ENCODE measurements at places on chromosomes 3 and 15. TPM values are rescaled to one million over a fixed set of nuclear protein-coding genes. Genes with fewer than 3 reads are reported as not detected.

- H3K4me1 ChIP-seq, result no peaks in the 10 kb centered on the region
- H3K27me3 ChIP-seq, result no peaks in the 10 kb centered on the region
- no peak overlapping the region for H3K4me3 ChIP-seq
- no peak for DNase-seq
Observed at GRCh38 chr15:33293713-33294334, 16.9 kb upstream of the RYR3 start.

GRCh38 chr3:40827226-40827625 is 302.5 kb downstream of the ZNF621 start:
- H3K27me3 ChIP-seq, result peaks cover 8% of the 10 kb centered on the region
- no peak overlapping the region for H3K27ac ChIP-seq

- no peak overlapping the region for H3K4me3 ChIP-seq
- peak; percentile 17 for DNase-seq
- H3K27ac ChIP-seq, result no peak overlapping the region
- no peaks in the 10 kb centered on the region for H3K36me3 ChIP-seq
- H3K27me3 ChIP-seq, result no peaks in the 10 kb centered on the region
Observed at GRCh38 chr3:40770061-40770460, 245.3 kb downstream of the ZNF621 start.

DNA sequence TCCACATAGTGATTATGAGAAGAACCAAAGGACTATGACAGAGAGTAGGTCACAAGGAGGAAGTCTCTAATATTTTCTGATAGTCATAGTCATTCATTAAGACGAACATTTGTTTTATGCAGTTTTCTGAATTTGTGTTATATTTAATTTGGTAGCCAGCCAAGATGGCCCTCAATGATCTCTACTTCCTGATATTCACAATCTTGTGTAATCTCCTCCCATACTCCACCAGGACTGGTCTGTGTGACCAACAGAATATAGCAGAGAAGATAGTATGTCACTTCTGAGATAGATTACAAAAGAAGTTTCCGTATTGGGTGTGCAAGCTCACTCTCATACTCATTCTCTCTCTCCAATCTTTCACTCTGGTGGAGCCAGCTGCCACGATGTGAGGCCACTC is 30.8 kb downstream of the HLTF start:
- H3K4me1 ChIP-seq, result no peaks in the 10 kb centered on the region
- peaks cover 45% of the 10 kb centered on the region for H3K36me3 ChIP-seq
- H3K27ac ChIP-seq, result no peak overlapping the region

DNA sequence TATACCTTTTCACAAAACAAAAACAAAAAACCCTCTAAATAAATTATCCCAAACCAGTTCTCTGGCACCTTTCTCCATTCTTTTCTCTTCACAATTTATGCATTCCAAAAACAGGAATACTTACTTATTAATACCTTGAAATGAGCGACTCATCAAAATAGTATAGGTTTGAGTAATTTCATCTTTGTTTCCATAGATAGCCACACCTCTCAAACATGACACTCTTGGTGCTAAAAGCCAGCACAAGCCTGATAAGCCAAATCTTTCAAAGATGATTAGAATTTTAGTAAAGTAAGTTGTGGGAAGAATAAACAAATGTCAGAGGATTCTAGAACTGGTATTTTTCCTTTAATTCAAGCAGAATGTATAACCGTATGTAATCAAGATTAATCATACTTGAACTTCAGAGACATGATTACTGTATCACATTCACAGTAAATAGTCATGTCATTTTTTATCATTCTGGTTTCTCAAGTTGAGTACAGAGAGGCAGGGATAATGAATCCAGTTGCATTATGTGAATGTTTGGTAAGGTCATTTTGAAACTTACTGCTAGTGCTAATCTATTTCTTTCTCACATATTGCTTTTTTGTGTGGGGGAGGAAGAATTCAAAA is 12.1 kb upstream of the WDR5B start:
- peaks cover 71% of the 10 kb centered on the region for H3K36me3 ChIP-seq
- DNase-seq, result no peak
- peak overlapping the region; percentile 70 for H3K27ac ChIP-seq
- no peaks in the 10 kb centered on the region for H3K27me3 ChIP-seq
- H3K4me3 ChIP-seq, result no peak overlapping the region
- peaks cover 18% of the 10 kb centered on the region for H3K4me1 ChIP-seq

GRCh38 chr3:126394179-126394976 is at the start of gene CFAP100:
Gene CFAP100 (plus strand): TSS chr3:126394909. CDS start chr3:126396001, 1,092 bp downstream.
- H3K27me3 ChIP-seq, result peaks cover 46% of the 10 kb centered on the region
- no peaks in the 10 kb centered on the region for H3K36me3 ChIP-seq
- DNase-seq, result no peak
- H3K4me3 ChIP-seq, result no peak within 1 kb of the TSS
- peaks cover 5% of the 10 kb centered on the region for H3K4me1 ChIP-seq
- H3K27ac ChIP-seq, result no peak within 1 kb of the TSS

- H3K4me3 ChIP-seq, result no peak overlapping the region
- no peaks in the 10 kb centered on the region for H3K36me3 ChIP-seq
- no peaks in the 10 kb centered on the region for H3K4me1 ChIP-seq
- DNase-seq, result no peak
- H3K27me3 ChIP-seq, result peaks cover 8% of the 10 kb centered on the region
- no peak overlapping the region for H3K27ac ChIP-seq
Observed at GRCh38 chr15:61049028-61049427, 180.1 kb downstream of the RORA start.

DNA sequence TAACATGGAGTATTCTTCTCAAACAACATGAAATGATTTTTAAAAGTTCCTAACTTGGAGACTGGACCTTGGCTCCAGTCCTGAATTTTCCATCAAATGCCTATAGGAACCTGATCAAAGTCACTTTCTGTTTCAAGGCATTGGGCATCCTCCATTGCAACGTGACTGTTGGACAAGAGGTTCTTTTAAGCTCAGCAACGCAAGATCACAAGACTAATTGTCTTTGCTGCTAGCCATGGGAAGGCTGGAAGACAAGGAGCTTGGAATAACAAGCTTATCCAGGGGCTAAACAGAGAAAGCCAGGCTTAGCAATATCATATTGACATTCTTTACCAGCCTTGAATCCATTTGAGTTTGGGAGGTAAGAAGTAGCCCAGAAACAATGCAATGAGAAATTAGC is 48.3 kb downstream of the SST start:
- no peak for DNase-seq
- no peaks in the 10 kb centered on the region for H3K36me3 ChIP-seq
- peaks cover 2% of the 10 kb centered on the region for H3K27me3 ChIP-seq
- H3K4me1 ChIP-seq, result no peaks in the 10 kb centered on the region
- H3K27ac ChIP-seq, result no peak overlapping the region
- H3K4me3 ChIP-seq, result no peak overlapping the region

GRCh38 chr3:148857316-148857715 is 7.8 kb upstream of the CPA3 start:
- no peaks in the 10 kb centered on the region for H3K36me3 ChIP-seq
- no peak for DNase-seq
- peaks cover 3% of the 10 kb centered on the region for H3K27me3 ChIP-seq

- no peaks in the 10 kb centered on the region for H3K36me3 ChIP-seq
- peaks cover 13% of the 10 kb centered on the region for H3K27me3 ChIP-seq
- no peaks in the 10 kb centered on the region for H3K4me1 ChIP-seq
- no peak overlapping the region for H3K4me3 ChIP-seq
- no peak for DNase-seq
Observed at GRCh38 chr3:138046085-138046484, 36.1 kb downstream of the CLDN18 start.

DNA sequence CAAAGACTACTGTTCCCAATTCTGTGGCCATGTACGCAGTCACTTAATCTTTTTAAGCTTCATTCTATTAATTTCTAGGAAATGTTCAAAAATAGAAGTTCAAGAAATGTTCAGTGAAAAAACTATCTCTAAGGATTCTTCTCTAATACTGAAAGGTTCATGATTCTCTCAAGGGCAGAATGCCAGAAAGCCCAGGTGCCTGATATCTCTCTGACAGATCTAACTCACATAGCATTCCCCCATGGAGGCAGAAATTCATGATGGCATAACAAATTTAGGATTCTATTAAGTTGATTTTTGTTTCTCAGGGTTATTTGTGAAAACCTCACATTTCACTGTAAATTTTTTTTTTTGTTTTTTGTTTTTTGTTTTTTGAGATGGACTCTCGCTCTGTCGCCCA is 17.5 kb downstream of the CHRM5 start:
- H3K36me3 ChIP-seq, result peaks cover 2% of the 10 kb centered on the region
- H3K27me3 ChIP-seq, result no peaks in the 10 kb centered on the region
- H3K27ac ChIP-seq, result no peak overlapping the region
- no peak overlapping the region for H3K4me3 ChIP-seq
- no peak for DNase-seq

GRCh38 chr15:32120577-32121383 is 90.5 kb downstream of the CHRNA7 start:
- peaks cover 3% of the 10 kb centered on the region for H3K27me3 ChIP-seq
- no peaks in the 10 kb centered on the region for H3K36me3 ChIP-seq
- no peaks in the 10 kb centered on the region for H3K4me1 ChIP-seq
- no peak for DNase-seq

DNA sequence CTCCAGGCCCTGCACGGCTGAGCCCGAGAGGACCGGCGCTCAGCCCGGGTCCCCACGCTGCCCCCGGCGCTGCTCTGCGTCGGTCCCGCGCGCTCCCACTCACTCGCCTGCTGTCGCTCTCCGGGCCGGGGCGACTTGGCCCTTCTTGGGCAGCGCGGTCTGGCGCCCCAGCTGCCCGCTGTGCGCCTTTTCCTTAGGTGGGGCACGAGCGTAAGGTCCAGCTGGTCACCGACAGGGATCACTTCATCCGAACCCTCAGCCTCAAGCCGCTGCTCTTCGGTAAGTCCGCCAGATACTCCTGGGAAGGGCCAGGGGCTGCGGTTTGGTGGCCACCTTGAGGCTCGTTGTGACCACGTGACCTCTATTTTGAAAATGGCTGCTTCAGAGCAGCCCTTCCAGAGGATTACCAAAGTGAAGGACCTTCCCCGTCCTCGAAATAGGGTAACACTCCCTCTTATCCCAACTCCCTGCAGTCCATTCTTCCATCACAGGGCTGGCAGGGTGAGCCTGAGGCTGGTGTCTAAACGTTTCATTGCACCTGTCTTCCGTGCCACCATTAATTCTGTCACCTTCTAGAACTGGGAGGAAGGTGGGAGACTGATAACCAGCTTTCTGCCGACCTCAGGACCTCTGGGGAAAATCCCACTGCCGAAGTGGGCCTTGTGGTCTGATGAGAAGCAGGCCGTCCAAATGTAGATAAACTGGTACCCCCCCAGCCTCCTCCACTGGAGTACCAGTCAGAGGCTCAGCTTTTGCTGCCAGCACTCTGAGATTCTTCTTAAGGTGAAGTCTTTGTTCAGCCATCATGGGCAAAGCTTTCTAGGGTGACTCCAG is 812 bp downstream of the P4HTM start:
- H3K27ac ChIP-seq, result peak overlapping the region; percentile 93
- H3K4me3 ChIP-seq, result peak overlapping the region; percentile 89
- H3K36me3 ChIP-seq, result peaks cover 27% of the 10 kb centered on the region
- no peaks in the 10 kb centered on the region for H3K27me3 ChIP-seq
- peaks cover 38% of the 10 kb centered on the region for H3K4me1 ChIP-seq
- DNase-seq, result peak; percentile 61

Gene RPSA
- total RNA-seq, result 3,023 TPM

Gene CNTN3
- total RNA-seq, result not detected

Gene CCDC39
- total RNA-seq, result not detected

Gene CCDC80
- not detected for total RNA-seq
